ENCODE measurements at places on chromosomes 6 and 20. TPM values are rescaled to one million over a fixed set of nuclear protein-coding genes. Genes with fewer than 3 reads are reported as not detected.

GRCh38 chr6:36025260-36025931 is 955 bp upstream of the SLC26A8 start:
- DNase-seq, result peak; percentile 49

Gene FERMT1
- total RNA-seq, result 11.9 TPM

Gene DEF6
- 4.9 TPM for total RNA-seq

DNA sequence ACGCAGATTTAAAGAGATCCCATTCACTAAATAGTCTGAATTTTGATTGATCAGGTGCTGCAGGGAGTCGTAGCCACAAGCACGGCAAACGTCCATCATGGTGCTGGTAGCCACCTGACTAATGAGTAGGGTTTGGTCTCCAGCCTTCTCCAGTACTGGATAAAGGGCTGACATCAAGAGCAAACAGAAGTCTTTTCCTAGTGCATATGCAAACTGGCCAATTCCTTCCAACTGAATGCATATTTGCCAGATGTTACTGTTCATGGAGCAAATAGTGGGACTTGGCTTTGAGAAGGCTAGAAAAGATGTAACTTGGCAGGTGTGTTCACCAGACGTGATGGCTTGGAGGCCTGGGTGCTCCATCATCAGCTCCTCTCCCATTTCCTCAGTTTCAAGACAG is 21.6 kb downstream of the TTI1 start:
- no peak for DNase-seq

DNA sequence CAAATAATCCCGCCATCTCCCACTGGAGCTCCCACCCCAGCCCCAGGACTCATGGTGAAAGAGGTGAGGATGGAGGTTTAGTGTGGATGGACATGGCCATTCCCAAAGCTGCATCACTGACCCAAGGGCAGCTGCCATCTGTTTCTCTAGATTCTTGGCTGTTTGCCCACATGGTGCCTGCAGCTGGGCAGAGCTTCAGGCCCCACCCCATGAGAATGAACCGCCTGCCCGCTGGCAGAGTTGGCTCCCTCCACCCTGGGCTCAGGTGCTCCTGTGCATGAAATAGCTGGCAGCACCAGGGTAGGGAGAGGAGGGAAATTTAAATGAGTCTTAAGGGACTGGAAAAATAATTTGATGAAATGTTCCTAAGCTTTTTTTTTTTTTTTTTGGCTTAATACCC is 17.4 kb downstream of the SCML4 start:
- DNase-seq, result no peak
